ENCODE measurements at places on chromosomes 4 and X.

DNA sequence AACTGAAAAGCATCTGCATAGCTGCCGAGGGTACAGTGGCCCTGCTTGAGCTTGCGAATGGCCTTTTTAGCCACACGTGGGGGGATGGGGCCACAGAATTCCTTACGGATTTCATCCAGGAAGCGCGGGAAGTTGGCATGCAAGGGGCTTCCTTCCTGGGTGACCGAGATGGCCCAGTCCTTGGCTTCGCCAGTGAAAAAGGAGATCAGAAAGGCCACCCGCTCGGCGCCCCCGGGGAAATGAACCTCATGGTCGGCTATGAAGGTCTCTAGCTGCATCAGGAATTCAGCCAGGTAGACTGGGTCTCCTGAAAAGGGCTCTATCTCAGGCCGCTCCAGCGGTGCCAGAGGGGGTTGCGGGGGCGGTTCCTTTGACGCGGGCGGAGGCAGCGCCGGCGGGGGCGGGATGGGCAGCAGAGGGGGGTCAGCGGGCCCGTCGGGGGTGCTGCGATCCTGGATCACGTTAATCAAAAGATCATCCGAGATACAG, 909 bp downstream of the RTL5 start:
- no peak for DNase-seq

GRCh38 chrX:131302701-131303100, 13.6 kb upstream of the IGSF1 start:
- no peak for DNase-seq

- DNase-seq: no peak
Measured at GRCh38 chr4:145820407-145820806, 118.2 kb downstream of the ZNF827 start.

GRCh38 chr4:25500626-25501316, 123.7 kb downstream of the ANAPC4 start:
- no peak for DNase-seq

- DNase-seq: peak; percentile 73
Measured at GRCh38 chr4:139556071-139556723, at the start of gene SETD7. Gene SETD7, minus strand, starts transcription at chr4:139556219. Its CDS starts 82 bp downstream, at chr4:139556137.

DNA sequence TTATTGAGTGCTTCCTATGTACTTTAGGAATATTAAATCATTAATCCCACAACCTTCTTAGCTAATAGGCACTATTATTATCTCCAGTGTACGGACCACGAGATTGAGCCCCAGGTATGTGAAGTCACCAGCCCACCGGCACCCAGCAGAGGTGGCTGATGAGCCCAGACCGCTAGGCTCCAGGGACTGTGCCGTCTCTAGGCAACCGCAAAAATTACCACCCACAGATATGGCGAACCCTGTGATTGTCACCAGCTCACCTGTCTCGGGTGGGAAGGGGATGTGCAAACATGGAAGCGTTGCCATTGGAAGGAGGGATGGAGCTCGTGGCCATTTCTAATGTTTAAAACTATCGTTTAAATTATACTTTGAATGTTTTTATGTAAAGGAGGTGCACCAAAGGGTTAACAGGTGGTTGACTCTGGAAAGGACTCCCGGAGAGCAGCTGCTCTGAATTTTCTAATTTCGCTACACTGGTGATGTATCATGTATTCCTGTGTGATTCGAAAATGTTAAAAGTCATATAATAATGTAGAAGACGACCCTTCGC, 21.0 kb upstream of the JAKMIP1 start:
- DNase-seq: no peak

GRCh38 chrX:29518100-29518499, 697.3 kb upstream of the MAGEB2 start:
- no peak for DNase-seq

GRCh38 chr4:38482696-38483095, 181.3 kb upstream of the KLF3 start:
- DNase-seq: no peak

DNA sequence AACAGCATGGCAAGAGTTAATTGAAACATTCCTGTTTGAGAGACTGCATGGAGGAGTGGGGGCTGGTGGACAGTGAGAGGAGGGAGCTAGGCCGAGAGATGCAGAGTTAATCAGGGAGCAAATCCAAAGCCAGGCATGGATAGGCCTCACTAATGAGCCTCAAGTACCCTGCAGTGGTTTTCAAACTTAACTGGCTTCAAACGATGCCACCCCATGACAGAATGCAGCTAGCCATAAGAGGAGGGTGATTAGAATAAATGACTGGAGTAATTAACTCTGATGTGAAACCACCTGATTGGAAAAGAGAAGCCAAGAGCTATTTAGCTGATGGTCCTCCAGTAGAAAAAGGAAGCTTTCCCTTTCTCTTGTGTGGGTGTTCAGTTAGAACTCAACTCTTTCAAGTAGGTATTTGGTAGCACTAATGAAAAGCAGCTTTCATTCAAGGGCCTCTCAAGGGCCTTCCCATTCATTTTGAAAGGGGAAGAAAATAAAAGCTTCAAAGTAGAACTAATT, 215.4 kb upstream of the MAB21L2 start:
- peak; percentile 50 for DNase-seq

- DNase-seq: peak; percentile 36
Measured at GRCh38 chr4:166165829-166166420, 292.9 kb downstream of the TLL1 start.

DNA sequence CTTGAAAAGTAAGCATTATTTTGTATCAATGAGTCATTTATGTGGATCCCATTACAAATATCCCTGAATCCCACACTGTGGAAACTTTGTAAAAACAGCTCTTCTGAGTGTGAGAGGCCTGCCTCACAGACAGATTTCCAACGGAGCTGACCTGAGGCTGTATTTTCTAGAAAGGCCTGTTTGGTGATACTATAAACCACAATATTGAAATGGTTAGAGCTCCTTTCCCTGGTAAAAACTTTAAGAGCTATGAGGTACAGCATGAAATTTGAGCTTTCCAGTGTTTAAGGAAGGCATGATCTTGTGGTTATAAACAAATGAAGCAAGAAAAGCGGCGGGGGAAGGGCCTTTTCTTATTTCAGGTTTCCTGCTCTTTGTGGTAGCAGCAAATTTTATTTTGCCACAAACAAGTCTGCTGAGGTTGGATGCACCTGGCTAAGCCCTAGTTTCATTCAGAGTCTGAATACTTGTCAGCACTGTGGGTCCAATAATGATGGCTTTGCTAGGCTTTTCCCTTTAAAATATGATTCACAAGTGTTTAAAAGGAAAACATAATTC, 86.8 kb upstream of the ETNPPL start:
- no peak for DNase-seq

DNA sequence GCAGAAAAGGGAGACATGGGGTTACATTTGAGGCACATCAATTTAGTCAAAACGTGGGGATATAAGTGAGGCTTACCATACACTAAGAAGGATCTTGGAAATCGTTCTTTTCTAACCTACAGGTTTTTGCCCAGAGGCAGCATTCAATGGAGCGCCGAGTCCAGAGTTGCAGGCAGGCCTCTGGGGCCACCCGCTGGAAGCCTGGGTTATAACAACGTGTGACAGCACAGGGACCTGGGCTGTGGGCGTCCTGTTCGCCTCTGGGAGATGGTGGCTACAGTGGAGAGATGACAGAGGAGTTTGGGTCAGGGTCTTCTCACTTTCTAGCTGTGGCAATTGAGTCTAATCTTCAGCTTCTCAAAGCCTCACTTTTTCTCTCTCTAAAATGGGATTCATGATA, 53.9 kb downstream of the ENPP6 start:
- DNase-seq: peak; percentile 50

DNA sequence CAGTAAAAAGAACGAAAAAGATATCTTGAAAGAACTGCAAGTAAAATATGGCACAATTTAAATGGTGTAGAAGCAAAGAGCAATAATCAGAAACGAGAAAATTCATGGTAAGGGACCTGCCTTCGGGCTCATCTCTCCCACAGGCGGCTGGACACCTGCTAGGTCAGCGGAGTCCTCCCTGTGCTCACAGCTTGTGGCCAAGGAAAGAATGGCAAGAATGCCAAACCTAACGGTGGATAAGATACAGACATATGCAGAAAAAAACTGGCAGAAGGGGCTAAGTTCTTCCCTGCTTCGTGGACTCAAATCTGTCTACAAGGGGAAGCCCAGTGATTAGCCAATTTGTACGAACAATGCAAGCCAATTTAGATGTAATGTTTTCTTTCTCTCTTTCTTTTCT, 152.1 kb upstream of the VCX start:
- DNase-seq: no peak

DNA sequence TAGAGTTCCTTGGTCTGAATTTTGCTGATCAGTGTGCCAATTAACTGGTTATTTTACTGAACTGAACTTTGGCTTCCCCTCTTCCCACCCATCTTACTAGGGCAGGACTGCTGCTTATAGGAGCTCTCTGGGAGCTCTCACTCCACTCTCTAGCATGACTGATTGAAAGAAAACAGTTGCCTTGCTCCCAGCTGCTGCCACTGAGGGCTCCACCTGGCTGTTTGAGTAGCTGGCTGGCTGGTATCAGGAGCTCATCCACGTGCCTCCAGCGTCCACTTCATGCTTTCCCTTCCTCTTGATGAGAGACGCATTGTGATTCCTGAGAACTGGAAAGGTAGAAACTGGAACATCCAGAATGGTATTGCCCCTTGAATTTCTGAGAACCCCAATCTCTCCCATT, 73.0 kb upstream of the KLHL13 start:
- DNase-seq: no peak

- DNase-seq: peak; percentile 28
Measured at GRCh38 chrX:131729295-131729694, 185.4 kb downstream of the OR13H1 start.

GRCh38 chr4:117847849-117848248, 186.4 kb upstream of the NDST3 start:
- DNase-seq: no peak

GRCh38 chr4:80027611-80028010, 45.4 kb downstream of the ANTXR2 start:
- DNase-seq: no peak

GRCh38 chr4:177080388-177080787, 229.3 kb upstream of the NEIL3 start:
- DNase-seq: no peak

DNA sequence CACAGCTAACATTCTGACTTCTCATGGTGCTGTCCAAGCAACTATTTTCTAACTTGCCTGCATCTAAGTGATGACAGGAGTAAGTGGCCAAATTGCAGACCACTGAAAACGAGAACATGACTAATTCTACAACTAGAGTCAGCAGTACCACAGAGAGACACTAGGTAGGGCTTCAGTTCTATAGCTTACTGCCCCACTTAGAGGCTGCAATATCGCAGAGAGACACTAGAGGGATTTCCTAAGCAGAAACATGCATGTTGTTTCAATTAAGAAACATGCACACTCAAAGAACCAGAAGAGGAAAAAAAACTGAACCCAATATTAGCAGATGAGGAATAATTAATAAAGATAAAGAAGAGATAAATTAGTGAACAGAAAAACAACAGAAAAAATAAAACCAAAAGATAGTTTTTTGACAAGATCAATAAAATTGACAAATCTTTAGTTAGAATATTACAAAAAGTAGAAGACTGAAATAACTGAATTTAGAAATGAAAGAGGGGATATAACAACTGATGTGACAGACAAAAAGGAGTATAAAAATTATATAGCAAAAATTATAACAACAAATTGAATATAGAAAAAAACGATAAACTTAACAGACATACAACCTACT, 100.8 kb downstream of the SPIN4 start:
- DNase-seq: peak; percentile 24

DNA sequence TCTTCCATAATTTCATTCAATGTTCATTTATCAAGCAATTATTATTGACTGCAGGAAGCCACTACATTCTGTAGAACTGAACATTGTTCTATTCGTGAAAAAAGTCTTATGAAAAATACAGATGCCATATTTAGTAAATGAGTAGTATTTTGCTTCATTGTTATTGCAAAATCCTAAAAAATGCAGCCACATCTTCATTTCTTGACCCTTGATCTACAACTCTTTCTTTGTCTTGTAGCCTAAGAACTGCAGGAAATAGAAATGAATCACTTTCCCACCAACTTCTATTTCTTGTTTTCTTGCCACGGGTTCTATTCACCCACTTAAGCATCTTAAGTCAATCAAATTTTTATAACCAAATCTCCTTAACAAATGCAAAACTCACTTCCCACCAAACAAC, 63.3 kb downstream of the KCNIP4 start:
- DNase-seq: no peak

GRCh38 chr4:1047106-1047975, 35.9 kb downstream of the FGFRL1 start:
- DNase-seq: no peak

DNA sequence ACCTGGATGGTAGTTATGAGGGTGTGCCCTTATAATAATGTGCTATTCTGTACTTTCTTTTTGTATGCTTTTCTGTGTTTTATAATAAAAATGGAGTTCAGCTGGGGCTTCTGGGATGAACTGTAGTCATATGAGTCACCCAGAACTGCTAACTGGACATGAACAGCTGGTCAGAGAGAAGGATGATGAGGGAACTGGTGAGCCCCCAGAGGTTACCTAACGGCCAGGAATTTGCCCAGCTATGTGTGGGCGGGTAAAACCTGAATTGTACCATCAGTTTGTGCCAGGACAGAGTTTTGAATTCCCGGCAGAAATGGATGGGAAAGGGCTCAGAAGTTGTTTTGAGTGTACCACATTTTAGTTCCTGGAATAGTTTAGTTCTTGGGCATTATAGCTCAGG, 138.0 kb upstream of the USP9X start:
- DNase-seq: no peak

DNA sequence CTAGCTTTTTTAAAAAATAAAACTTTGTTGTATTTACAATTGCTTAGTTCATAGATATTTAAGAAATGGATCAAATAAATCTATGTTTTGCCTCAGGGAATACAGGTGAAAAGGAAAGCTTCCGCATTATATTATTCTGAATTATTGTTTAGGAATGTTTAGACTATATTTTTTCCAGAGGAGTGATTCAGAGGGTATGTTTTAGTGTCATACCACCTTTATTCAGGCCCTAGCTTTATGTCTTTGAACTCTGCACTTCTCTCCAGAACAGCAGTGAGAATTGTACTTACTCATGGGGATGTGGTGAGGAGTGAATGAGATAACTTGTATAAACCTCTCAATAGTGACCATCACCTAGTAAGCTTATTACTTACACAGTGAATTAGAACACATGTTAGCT, 14.0 kb downstream of the SLIT2 start:
- no peak for DNase-seq

DNA sequence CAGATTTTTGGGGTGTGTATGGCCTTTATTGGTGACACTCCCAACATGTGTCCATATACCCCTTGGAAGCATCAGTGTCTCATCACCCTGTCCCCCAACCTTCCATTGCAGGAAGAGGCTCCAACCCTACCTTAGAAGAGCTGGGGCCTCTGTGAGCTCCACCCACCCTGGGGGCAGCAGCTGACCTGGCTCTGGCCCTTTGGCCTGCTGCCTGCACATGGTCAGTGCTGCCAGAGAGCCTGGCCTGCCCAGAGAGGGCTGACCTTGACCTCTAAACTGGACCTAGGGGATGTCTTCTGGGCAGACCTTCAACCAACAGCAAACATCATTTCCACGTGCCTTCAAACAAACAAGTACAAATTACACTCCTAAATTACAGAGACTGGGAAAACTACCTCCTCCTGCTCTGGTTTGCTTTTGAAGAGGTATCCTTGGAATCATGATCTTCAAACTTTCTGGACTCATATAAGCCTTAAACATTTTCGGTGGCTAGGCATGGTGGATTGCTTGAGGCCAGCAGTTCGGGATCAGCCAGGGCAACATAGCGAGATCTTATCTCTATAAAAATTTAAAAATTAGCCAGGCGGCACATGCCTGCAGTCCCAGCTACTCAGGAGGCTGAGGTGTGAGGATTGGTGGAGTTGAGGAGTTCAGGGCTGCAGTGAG, 27.3 kb upstream of the KIAA0232 start:
- DNase-seq: no peak

Data from GM13976 (cell line).